Cerebellar nuclear complex (tissue), 1 donor: ENCODE measurements at places on chromosomes 13 and 19.

DNA sequence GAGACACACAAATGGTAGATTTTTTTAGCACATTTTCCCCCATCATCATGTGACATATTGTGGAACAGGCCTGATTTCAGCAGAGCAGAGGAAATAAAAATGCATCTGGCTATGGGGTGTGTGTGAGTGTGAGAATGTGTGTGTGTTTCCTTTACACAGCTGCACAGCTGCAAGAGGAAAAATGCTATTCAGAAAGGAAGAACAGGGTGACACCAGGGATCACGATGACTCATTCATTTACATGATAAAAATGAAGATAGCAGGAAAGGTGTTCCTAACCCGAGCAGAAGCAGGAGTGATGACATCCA is 469.5 kb upstream of the TSHZ3 start:
- no peak for DNase-seq

- no peak for DNase-seq
These were observed 117.7 kb upstream of the CACNA1A start for GRCh38 chr19:13623716-13624710.

GRCh38 chr19:19488875-19489690 is 26.3 kb downstream of the TSSK6 start:
- no peak for DNase-seq

DNA sequence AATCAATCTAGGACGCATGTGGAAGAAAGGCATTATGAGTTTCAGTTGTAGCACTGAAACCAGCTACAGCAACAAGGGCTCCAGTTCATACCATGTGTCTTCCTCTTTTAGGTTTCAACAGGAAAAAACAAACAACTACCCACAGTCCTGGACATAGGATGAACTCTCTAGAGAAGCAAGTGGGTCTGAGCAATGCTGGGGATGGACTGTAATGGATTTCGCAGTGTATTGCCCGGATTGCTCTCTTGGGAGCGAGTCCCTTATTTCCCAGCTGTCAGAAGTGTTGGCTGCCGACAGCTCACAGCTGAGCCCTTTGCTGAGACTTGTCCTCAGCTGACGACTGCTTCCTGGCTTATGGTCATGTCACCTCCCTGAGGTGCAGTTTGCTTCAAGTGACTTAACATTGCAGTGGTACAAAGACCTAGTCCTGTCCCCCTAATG is 12.1 kb upstream of the MYCBP2 start:
- DNase-seq = no peak

DNA sequence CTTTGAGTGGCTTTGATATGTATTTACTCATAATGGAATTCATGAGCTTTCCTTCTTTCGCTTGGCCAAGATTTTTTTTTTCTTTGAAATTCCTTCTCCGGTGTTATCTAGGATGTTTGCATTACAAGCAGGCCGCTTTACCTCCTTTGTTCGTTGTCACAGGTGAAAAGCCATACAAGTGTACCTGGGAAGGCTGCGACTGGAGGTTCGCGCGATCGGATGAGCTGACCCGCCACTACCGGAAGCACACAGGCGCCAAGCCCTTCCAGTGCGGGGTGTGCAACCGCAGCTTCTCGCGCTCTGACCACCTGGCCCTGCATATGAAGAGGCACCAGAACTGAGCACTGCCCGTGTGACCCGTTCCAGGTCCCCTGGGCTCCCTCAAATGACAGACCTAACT is 16.7 kb downstream of the KLF5 start:
- no peak for DNase-seq

DNA sequence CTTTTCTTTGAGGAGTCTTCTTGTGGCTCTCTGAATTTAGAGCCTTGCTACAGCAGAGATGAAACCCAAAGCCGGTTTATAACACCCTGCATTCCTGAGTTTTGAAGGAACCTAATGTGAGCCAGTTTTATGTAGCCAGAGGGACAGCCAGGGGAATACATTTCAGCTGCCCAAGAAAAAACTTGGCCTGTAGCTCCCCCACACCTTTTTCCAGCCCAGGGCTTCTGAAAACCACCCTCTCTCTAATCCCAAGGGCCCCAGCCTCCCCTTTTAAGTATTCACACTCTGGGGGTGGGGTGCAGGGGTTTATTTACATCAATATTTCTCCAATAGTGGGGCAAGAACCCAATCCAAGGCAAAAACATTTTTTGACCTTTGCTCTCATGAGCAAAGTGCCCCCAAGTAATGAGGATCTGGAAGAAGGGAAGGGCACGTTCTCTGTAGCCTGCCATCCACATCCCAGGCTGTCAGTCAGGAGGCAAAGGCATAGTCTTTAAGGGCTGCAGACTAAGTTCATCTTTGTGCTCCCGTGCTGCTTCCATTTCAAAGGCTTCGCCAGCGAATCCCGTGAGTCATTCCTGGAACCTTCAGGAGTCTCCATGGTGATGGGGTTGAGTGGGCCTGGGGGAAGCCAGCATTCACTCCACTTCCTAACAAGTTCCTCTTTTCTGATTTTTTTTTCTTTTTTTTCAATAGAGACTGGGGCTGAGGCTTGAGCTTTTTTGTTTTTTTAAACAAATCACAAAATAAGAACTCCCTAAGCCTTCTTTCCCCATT is 33.2 kb upstream of the MEDAG start:
- DNase-seq = no peak

DNA sequence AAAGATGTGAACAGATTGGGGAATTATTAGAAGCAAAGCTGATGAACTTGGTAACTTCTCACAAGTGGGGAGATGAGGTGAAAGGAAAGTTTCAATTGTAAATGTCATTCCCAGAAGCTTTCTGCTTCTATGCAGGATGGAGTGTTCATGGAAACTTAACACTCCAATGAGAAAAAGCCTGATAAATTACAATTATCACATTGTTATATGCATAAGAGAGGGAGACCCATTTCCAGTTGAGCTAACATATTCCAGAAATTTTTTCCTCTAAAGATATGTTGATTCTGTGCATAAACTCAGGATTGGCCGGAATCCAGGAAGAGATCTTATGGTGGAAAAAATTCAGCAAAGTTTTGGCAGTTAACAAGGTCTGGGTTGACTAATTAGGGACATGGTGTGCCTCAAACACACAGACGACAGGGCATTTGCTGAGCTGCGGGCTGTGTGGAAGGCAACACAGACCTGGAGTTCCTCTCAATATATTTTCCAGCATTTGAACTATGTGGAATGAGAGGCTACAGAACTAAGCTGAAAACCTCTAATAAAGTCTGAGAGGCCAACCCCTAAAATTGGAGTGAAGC is 64.9 kb upstream of the FGF14 start:
- DNase-seq = no peak
